Hindlimb muscle (tissue), 1 donor: ENCODE measurements at places on chromosomes 3 and 15. TPM values are rescaled to one million over a fixed set of nuclear protein-coding genes. Genes with fewer than 3 reads are reported as not detected.

Gene SAMD7
- polyA plus RNA-seq, result not detected

Gene NUTM1
- polyA plus RNA-seq, result not detected

Gene ALDH1A3
- polyA plus RNA-seq, result 10.9 TPM

Gene GOLGA6B
- polyA plus RNA-seq, result not detected

Gene ZNF860
- 0.63 TPM for polyA plus RNA-seq

Gene WDR6
- 121 TPM for polyA plus RNA-seq

Gene PDCD7
- polyA plus RNA-seq, result 25.7 TPM

Gene CHRM5
- 0.08 TPM for polyA plus RNA-seq

Gene RPL32
- 2,994 TPM for polyA plus RNA-seq

Gene XYLB
- 3.9 TPM for polyA plus RNA-seq

Gene PRR20G
- polyA plus RNA-seq, result not detected

Gene ECE2
- polyA plus RNA-seq, result not detected

Gene MEIS2
- 7.7 TPM for polyA plus RNA-seq

Gene SLC9A9
- 14.0 TPM for polyA plus RNA-seq
